T-helper 1 cell treated with Interleukin-12 subunit alpha and Interleukin-12 subunit beta and Interleukin-4 antibody, amounts not matched to agents 30 ng/mL and 1 ng/mL, for 36 hours (primary cell): ENCODE measurements at places on chromosomes 7 and 10. TPM values are rescaled to one million over a fixed set of nuclear protein-coding genes. Genes with fewer than 3 reads are reported as not detected.

Gene RTKN2
- total RNA-seq = 7.2 and 7.8 TPM in 2 replicates

Gene PON3
- not detected in 2 replicates for total RNA-seq

Gene CDH23
- total RNA-seq = 1.3 TPM in 2 replicates

Gene LAMB4
- total RNA-seq = not detected in 2 replicates

Gene CDNF
- total RNA-seq = 0.88 and 1.3 TPM in 2 replicates

Gene TSPAN13
- total RNA-seq = 0.61 and 0.68 TPM in 2 replicates

Gene LRRC17
- 0.20 TPM in 1 of 2 replicates, not detected in the other for total RNA-seq
